Activated CD4-positive, alpha-beta T cell treated with anti-CD3 and anti-CD28 coated beads for 4 hours (primary cell): ENCODE measurements at places on chromosomes 16 and 17.

DNA sequence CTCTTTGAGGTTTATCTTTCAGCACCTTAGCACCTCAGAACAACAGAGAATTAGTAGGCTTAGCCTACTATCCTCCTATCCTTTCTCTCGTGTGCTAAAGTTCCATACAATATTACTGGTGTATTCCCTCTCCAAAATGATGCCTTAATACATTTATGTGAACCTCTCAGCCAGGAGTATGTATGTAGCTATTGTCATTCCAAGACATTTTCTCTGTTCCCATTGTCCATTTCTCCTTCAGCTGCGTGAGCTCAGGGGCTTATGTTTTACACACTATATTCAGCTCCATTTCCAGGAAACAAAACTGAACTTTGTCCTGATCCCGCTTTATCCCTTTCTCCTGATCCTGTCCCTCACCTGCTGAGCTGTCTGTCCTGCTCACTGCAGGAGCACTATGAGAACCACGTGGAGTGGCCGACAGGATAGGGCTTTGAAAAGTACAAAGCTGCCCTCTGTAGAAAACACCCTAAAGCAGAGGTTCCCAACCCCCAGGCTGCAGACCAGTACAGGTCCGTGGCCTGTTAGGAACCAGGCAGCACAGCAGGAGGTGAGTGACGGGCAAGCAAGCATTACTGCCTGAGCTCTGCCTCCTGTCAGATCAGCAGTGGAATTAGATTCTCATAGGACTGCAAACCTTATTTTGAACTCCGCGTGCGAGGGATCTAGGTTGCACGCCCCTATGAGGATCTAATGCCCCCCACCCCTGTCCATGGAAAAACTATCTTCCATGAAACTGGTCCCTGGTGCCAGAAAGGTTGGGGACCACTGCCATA, 55.7 kb downstream of the CENPV start:
- DNase-seq = no peak

DNA sequence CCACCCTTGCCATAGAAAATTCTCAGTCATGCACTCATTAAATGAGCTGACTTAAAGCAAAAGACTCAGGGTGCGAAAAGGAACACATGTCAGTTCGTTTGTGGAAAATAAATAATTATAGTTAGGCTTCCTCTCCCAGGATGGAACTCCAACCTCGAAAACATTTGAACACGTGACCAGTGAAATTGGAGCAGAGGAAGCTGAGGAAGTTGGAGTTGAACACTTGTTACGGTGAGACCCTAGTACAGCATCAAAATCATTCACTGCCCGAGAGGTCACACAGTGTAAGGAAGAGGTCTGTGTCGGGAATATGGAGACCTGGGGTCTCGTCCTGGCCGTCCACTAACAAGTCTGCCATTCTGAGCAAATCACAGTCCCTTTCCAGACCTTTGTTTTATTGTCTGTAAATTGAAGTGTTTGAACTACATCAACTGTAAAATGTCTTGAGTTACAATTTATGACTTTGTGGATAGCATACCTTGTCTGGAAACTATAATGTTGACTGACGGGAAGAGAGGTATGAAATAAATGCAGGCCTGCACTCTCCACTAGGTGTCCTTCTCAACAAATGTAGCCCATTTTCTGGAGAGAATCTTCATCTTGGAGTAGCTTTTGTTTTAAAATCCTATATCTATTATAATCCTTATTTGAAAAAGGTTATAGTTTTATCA, 7.7 kb downstream of the PSMD7 start:
- no peak for DNase-seq

DNA sequence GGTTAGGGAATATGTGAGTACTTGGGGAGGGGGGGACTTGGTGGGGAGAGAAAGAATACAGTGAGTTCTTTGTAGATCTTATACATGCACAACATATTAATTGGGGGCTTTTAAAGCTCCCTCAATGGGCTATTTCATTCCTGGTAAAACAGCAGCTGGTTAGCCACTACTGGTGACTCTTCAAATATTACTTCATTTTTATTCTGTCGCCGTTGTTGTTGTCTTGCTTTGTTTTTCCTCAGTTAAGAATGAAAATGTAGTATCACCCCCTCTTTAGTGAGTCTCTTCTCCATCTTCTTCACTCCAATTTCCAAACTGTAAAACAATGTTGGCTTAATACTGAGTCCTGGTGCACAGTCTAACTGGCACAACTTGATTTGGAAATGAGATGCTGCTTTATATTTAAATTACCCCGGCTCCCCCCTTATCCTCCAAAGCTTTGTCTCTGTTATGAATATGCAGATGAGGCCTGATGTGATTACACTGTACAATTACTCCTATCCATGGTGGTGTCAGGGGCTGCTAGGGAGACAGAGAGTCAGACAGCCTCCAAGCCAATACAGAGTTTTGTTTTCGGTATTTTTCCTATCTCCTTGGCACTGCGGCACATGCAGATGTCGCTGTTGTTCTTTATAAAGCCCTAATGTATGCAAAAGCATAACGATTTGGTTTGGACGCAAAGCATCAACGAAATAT, 256.9 kb upstream of the PMFBP1 start:
- DNase-seq = no peak

DNA sequence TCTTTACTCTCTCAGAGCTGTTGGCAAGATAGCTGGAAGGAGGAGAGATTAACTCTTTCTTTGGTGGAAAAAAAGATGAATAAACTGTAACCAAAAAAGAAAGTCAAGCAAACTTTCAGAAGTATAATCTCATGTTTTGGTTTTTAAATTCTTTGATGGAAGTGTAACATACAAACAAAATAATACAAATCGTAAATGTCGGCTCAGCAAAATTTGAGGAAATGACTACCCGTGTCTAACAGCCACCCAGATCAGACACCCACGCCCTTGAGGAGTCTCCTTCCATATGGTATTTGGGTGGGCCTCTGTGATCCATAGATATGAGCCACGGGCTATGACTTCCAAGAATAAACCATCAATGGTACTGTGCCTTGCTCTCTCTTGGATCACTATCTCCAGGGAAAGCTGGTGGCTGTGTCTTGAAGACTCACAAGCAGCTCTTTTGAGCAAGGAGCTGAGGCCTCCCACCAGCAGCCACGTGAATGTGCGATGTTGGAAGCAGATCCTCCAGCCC, 9.6 kb upstream of the CD300C start:
- no peak for DNase-seq

GRCh38 chr17:2059547-2060384, 4.9 kb downstream of the HIC1 start:
- no peak for DNase-seq

DNA sequence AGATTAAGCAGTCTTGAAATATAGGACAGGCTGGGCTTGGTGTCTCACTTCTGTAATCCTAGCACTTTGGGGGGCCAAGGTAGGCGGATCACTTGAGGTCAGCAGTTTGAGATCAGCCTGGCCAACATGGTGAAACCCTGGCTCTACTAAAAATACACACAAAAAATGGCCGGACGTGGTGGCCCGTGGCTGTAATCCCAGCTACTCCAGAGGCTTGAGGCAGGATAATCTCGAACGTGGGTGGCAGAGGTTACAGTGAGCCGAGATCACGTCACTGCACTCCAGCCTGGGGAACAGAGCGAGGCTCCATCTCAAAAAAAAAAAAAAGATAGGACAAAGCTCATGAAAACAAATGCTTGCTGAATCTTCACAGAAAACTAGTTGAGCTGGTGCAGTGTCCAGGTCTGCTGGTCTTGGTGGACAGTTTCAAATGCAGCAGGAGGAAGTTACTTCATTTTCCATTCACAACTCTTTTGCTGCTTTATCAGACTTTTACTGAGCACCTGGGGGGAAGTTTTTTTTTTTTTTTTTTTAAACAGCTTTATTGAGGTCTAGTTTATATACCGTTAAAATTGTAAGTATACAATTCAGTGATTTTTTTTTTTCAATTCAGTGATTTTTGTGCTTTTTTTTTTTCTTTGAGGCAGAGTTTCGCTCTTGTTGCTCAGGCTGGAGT, 45.2 kb downstream of the SNX29 start:
- DNase-seq = no peak

DNA sequence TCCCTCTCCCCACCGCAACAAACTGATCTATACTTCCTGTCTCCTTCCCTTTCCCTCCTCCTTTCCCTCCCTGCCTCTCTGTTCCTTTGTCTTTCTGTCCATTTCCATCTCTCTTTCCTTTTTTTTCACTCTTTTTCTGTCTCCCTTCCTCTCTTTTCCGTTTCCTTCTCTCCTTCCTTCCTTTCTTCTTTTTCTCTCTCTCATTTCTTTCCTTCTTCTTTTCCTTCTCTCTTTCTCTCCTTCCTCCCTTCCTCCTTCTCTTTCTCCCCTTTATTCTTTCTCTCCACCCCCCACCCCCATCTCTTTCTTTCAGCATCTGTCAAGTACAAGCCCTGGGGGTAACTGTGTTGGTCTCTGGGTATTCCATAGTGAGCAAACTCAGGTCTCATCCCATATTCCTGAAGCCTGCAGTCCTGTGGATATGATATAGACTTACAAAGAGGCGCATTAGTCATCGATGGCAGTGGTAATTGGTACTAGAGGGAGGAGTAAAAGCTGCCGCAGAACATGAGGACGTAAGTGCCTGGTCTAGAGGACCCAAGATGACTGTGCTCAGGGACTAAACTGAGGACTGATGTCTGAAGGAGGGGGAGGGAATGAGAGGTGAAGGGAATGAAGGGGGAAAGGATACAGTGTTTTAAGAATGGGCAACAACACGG, 50.4 kb downstream of the VAT1L start:
- DNase-seq = no peak

DNA sequence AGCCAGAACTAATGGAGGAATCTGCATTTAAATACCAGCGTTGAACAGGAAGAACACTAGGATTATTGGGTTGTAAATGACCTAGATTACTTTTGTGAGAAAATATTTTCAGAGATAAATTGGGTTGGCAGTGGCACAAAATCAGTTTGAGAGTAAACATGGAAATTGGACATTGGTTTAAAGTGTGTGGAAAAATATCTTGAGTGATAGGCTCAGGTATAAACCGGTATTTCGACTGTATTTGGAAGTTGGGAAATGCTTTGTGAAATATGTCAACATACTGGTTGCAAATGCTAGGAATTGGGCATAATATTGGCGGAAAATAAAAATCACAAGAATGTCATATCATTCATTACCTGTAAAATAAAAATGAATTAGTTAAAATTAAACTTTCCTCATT, 15.1 kb downstream of the PRKAR1A start:
- no peak for DNase-seq

GRCh38 chr17:74085434-74085833, 118.0 kb upstream of the RPL38 start:
- no peak for DNase-seq

DNA sequence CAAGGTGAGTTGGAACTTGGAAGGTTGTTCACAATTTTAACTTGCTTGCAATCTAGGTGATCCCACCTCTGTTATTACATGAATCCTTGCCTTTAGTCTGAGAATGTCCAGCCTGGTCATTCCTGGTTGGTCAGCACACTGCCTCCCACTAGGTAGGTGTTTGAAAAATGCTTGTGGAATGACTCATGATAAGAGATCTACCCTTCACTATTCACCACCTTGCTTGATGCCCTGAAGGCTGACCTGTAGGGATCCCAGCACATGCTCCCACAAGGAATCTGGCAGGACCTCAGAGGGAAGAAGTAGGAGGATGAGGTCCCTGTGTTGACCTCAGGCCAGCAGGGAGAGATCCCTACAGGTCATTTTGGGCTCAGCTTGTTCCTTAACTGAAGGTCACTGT, 30.2 kb upstream of the ABCA3 start:
- no peak for DNase-seq

- DNase-seq = no peak
Measured at GRCh38 chr17:16516594-16517051, 24.6 kb upstream of the LRRC75A start.

DNA sequence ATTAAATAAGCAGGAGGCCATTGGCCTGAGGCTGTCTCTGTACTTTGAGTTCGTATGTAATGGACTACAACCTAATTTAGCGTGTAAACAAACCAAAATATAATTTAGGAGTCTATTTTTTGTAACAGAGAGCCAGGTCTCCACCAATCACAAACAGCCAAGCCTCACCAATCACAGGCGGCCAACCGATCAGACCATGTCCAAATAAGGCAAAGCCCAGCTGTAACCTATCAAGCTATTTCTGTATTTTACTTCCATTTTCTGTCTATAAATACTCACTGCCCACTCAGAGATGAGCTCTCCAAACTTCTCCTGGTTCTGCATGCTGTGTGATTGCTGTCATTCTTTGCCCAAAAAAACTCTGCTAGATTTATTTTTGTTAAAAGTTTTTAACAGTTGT, 322.7 kb downstream of the NPIPA8 start:
- DNase-seq = no peak

GRCh38 chr16:2053211-2053610, 5.4 kb downstream of the TSC2 start:
- DNase-seq = no peak

- DNase-seq = peak; percentile 46
Measured at GRCh38 chr17:416293-417206, 63.9 kb upstream of the RPH3AL start.
